NCI-H2107 (cell line): ENCODE measurements at places on chromosomes 2 and 18.

DNA sequence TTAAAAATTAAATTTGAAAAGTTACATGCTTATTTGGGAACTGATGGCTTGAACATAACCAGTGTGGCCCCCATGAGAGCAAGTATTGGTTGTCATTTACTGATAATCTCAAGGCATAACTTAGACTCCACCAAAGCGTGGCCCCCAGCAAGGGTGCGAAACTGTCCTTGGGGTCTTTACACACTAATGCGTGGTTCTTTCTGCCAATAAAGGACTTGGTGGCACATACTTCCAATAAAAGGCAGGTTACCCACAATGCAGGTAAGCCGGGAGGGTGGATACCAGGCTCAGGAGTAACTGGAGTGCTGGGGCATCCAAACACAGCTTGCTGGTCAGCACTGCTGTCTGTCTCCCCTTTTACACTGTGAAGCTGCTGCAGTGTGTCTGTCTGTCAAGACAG lies 278.2 kb upstream of the NCKAP5 start:
- no peak for DNase-seq

DNA sequence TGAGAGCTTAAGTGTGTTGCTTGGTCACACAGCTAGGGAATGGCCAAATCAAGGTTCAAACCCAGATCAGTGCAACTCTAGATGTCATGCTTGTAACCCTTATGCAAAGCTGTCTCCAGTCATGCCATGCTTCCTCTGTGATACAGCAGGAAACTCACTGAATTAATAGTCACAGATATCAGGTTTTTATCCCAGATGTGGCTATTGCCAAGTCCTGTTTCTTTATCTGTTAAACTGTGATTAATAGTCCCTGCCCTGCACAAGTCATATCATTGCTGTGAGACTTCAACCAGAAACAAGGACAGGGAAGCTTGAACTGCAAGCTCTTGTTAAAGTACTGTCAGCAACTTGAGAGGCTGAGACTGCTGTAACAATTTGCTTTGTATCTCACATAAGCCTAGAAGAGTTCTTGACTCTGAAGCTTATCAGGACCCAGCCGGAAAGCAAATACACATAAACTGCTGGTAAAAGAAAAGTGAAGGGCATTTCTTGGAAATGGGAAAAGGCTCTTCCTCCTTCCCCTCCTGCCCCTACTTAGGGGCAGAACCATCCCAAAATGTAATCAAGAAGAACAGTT lies 609.0 kb downstream of the DCC start:
- no peak for DNase-seq

- no peak for DNase-seq
These were observed 23.5 kb downstream of the CDC42EP3 start for GRCh38 chr2:37647971-37648330.

DNA sequence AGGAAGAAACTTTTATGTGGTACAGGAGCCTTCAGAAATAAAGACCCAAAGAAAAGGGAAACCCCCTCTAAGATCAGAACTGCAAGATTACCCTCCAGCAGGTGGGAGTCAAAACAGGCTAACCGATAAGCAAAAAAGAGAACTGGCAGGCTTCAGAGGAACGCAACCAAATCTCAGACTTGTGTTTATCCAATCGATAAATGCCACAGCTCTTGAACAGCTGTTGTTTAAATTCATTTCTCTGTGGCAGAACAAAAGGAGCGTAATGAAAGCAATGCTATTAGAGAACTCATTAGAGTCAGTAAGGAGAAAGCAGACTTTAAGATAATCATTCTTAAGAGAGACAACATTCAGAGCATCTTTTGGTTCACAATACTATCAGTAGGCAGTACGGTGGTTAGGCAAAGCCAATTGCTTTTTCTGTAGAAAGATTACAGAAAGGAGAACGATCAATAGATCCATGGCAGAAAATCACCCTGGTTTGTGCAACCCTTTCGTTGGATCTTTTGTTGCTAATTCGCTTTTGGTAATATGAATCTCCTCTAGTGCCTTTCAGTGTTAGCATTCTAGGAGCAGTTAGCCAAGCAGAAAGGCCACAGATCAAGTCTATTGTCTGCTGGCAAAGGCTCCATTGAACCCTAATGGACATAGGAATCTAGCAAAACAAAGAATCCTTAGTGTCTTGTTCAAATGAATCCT lies 476.4 kb upstream of the CHST9 start:
- no peak for DNase-seq

DNA sequence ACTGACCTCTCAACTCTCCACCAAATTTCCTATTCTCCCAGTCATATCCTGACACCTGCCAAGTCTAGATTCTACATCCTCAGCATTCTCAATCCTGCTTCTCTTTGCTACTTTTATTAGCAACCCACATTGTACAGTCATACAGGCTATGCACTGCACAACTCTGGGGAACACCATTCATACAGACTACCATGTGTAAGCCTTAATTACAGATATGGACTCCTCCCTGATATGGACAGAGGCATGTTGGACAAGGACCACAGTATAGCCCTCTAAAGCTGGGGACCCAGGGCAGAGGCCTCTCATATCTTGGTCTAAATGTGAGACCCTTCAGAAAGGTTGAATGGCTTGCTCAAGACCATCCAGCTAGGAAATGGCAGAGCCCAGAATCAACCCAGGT lies 36.3 kb downstream of the BOLA3 start:
- DNase-seq: no peak

DNA sequence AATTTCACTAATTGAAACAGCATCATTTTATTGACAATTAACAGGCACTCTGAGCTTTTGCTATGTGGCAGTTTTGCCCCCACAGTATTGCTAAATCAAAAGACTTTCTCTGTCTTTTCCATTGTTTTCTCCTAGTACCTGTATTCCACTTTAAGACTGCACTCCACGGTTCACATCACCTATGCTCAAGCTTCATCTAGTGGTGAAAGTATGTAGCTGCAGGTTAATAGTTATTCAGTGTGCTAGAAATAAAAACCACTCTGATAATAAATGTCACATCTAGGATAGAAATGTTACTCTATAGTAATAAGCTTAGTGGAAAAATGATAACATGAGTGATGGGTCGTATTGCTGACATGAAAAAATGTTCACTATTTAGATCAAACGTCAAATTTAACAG lies 24.6 kb downstream of the ARL6IP6 start:
- no peak for DNase-seq

GRCh38 chr18:5632041-5632440 lies 88.2 kb upstream of the EPB41L3 start:
- no peak for DNase-seq

DNA sequence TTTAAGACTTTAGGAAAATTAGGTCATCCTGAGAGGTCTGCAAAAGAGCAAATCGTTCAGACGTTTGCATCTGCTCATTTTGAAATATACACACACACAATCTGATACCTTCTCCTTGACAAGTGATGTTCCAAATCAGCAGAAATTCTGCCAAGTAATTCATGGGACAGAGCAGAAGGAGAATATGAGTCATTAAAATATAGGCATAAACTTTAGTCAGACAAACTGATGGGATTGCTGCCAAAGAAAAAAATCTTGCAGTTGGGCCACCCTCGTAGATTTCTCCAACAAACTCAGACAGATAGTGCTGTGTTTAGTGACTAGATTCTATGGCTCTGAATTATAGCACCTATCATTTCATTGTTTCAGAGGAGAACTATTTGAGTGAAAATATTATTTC lies 336.3 kb downstream of the NYAP2 start:
- no peak for DNase-seq

DNA sequence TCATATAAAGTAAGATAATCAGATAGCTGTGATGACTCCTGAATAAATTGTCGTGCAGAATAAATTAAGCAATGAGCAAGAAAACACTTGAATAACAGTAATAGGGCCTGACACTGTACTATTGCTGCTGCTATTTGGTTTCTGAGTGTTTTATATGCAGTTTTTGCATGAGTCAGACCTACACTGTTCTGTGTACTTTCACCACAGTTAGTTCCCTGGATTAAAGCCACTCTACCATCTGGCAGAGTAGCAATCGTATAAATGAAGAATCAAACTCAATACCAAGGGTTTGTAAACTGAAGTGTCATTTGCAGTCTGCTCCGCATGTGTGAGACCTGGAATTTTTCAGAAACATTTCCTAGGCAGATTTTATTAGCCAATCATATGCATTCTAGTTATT lies 398.6 kb upstream of the CDH7 start:
- no peak for DNase-seq

- no peak for DNase-seq
These were observed 411.2 kb upstream of the PIK3C3 start for GRCh38 chr18:41543815-41544214.

- no peak for DNase-seq
These were observed 938.1 kb upstream of the SLC39A10 start for GRCh38 chr2:194718881-194719280.

DNA sequence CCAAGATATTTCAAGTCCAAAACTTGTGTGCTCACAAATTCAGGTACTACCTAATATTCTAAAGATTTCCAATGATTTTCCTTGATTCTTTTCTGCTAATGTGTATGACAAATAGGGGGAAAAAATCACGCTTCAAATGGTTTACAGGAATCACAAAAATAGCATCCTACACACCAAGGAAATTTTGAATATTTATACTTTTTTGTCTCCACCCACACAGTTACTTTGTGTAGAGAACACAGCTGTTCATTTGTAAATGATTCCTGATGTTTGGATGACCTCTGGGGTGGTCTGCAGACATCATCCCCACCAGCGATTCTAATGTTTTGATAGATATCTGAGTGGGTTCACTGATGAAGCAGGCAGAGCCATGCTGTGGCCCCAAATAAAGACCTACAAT lies 260.6 kb upstream of the NCKAP5 start:
- DNase-seq: no peak

- DNase-seq: no peak
These were observed 157.5 kb downstream of the TGIF1 start for GRCh38 chr18:3607309-3608098.

GRCh38 chr2:119426801-119427395 lies 4.8 kb upstream of the TMEM37 start:
- DNase-seq: no peak

- no peak for DNase-seq
These were observed 111.9 kb upstream of the MAPRE2 start for GRCh38 chr18:34929336-34929780.

DNA sequence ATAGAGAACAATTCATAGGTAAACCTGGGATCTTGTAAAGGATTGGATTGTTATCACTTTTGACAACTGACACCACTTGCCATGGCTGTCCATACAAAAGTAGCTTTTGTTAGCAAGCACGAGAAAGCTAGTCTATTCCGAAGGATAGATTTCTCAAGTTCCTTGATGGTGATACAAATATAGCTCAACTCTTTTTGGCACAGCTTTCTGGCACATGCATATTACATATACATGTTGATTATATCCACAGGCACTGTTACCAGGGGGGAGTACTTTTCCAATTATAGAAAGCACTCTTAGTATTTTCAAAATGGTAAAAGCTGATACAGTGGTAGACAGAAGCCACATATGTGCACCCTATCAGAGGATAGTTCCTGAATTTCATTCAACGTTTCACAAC lies 168.9 kb downstream of the UPP2 start:
- DNase-seq: no peak

DNA sequence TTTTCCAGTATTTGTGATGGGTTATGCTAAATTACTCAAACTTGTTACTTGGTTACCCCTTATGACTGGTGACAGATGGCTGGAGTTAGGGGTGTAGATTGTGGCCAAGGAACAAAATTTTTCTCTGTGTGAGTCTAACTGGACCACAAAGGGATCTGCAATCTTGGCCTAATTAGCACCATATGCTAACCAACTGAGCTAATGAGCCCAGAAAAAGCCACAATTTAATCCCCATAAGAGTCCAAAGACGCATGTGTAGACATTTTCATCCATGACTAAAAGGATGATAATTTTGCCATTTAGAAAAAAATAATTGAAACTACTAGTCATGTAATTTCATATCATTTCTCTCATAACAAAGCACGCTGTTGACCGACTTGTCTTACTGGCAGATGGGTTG lies 151.2 kb downstream of the ABCA12 start:
- DNase-seq: no peak

DNA sequence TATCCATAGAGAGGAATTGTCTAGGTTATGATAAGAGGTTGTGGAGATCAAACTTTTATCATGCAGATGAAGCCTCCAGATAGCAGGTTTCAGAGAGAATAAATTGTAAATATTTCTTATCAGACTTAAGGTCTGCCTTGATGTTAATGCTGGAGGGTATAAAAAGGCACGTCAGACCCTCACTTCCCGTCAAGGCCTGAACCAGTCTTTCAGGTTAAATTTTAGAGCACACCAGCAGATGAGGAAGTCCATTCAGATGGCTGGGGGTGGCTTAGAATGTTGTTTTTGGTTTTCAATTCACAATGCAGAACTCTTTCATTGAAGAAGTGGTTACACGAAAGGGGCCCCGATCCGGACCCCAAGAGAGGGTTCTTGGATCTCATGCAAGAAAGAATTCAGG lies 144.4 kb upstream of the FBXO11 start:
- DNase-seq: no peak

DNA sequence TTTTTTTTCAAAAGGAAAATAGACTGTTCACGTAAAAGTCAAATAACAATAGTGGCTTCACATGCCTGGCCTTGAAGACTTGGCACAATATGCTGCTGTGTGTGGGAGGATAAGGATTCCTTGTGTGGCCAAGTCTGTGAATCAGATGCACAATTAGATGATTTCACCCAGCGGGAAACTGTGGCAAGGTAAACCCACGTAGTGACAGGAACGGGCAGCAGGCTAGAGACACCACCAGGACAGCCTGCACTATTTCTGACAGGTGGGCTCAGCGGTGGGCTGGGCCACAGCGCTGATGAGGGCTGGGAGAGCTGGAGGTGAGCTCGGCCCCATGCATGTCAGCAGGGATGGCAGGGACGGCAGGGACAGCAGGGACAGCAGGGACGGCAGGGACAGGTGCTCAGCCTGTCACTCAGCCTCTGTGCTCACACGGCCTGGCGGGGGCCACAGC lies 21.6 kb downstream of the SNORC start:
- DNase-seq: no peak

GRCh38 chr18:42773870-42774269 lies 341.6 kb downstream of the RIT2 start:
- DNase-seq: no peak

DNA sequence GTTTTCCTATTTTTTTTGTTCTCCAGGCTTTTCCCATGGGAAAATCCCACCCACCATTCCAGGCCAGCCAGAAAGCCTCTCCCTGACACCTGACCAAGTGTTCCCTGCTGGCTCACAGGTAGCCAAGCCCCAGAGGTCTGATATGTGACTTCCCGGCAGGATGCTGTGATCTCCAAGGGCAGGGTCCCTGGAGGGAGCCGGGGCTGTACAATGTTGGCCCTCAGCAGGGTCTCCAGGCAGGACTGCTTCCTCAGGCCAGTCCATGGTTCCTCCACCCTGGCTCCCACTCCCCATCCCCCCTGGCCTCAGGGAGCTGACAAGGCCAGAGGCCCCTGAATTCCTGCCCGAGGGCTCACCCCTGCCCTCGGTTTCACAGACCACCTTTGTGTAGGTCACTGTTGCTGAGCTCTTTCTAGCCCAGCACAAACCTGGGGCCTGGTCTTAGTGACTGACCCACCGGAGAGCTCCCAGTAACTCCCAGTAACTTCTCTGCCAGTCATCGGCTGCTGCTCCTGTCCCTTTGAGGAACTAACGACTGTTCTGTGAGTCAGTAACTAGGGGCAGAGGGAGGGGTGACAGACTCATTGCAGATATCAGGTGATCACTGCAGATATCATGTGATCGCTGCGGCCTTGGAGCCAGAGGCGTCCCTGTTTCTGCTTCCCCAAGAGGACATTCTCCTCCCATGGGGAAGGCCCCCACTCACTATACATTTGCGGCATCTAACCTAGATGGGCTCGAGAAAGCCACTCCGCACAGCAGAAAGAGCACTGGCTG lies 38.7 kb downstream of the SDC1 start:
- DNase-seq: no peak

GRCh38 chr18:59065684-59066083 lies 74.0 kb upstream of the SEC11C start:
- no peak for DNase-seq
